Stimulated activated CD4-positive, alpha-beta T cell treated with anti-CD3 and anti-CD28 coated beads, TNF-alpha, amount 100 ng/mL, for 1 hour (primary cell): ENCODE measurements at places on chromosomes 16 and 17.

GRCh38 chr17:39028690-39029089 is 61.5 kb upstream of the FBXO47 start:
- DNase-seq: no peak

- no peak for DNase-seq
Observed at GRCh38 chr17:27091043-27091497, 202.8 kb upstream of the WSB1 start.

- no peak for DNase-seq
Observed at GRCh38 chr16:65779201-65779600, 587.3 kb upstream of the CDH5 start.

- no peak for DNase-seq
Observed at GRCh38 chr16:7548796-7549318, 216.2 kb downstream of the RBFOX1 start.

GRCh38 chr17:70168044-70168976 is 1.0 kb upstream of the KCNJ2 start:
- no peak for DNase-seq

DNA sequence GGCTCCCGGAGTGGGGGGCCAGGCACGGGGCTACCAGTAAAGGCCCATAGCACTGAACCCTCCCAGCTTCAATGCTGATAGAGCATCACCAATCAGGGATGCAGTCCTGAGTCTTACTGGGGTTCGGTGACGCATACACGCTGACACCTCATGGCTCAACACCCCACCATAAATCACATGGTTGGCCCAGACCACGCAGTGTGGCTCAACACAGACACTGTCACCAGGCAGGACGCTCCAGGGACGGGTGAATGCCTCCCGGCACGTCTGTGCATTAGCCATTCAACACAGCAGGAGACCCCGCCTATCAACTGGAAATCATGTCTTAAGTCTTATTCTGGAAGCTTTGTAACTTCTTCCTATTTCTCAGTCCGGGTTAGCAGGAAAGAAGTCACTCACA is 35.0 kb downstream of the NECAB2 start:
- no peak for DNase-seq

GRCh38 chr17:17685775-17686291 is 4.6 kb downstream of the RAI1 start:
- no peak for DNase-seq

- DNase-seq: no peak
Observed at GRCh38 chr17:3915581-3915994, 677 bp downstream of the P2RX1 start.

DNA sequence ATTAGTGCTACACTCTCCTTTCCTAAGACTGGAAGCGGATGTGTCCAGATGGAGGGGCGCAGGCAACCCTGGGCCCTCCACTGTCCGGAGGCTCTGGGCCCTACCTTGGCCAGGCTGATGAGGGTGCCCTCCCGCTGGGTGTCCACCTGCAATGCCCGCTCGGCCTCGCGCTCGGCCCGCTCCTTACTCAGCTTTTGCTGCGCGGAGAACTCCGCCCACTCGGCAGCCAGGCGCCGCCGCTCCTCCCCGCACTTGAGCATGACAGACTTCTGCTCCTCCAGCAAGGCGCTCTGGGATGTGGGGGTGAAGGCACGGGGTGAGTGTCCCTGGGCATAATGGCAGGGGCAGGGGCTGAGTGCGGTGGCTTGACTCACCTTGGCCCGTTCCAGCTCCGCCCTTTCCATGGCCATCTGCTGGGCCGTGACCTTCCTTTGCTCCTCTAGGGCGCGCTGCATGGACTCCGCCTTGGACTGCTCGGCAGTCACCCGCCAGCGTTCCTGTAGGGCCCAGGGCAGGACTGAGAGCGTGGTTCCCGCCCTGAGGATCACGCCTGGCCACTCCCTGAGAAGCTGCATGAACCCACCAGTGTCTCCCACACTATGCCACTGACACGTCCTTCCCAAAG is 10.1 kb upstream of the MRPL38 start:
- no peak for DNase-seq

DNA sequence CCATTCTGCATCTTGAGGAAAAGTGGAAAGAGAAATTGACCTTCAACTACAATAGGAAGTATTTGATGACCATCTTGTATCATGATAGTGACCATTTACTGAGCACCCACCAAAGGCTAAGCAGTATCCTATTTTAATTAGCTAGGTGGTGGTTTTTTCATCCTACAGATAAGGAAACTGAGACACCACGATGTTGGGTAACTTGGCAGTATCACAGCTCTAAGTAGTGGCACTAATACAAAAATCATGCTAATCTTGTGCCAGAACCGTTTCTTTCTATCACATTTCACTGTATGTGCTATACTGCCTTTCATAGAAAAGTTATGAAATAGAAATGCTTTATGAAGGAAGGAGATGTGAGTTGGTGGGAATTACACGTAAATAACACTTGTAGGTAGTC is 2.3 kb downstream of the EVI2B start:
- no peak for DNase-seq

DNA sequence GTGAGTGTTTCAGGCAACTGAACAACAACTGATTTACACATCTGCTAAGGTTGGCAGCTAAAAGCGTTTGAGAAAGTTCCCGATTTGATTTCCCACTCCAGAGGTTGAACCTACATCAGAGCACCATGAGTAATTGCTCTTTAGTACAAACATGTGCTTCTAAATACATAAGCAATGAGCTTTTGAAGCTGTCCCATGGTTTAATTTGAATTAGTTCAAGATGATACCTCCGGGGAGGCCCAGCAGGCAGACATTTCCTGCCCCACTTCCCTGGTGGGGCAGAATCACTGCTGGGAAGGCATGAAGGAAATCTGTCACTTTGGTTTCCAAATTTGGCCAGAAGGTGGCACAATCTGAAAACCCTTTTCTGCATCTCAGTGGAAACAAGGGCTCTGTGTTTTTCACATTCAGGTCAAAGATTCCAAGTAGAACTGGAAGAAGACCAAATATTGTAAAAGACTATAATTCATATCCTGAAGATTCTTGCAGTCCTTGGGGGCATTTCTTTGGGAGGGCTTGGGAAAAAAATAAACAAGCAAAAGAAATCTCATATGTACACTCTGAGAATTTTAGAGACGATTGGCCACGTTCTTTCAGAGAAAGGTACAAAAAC is 176.2 kb upstream of the FAM20A start:
- no peak for DNase-seq

DNA sequence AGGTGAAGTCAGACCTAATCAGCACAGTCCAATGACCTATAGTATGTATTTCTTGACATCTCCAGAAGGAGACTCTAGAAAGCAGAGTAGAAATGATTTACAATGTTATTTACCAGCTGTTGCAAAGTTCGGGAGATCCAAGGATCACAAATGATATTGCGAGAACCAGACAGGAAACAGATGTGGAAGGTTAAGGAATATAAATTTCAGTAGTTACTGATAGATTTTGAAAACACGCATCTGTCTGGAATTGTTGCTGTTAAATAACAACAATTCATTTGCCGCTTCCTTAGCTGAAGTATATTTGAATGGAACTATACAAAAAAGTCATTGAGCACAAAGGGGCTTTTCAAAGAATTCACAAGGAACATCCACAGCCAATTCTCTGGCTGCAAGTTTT is 72.0 kb downstream of the STXBP4 start:
- DNase-seq: no peak

- DNase-seq: no peak
Observed at GRCh38 chr16:84976644-84977400, 34.5 kb downstream of the ZDHHC7 start.

- no peak for DNase-seq
Observed at GRCh38 chr17:56742601-56743000, 91.1 kb downstream of the C17orf67 start.

DNA sequence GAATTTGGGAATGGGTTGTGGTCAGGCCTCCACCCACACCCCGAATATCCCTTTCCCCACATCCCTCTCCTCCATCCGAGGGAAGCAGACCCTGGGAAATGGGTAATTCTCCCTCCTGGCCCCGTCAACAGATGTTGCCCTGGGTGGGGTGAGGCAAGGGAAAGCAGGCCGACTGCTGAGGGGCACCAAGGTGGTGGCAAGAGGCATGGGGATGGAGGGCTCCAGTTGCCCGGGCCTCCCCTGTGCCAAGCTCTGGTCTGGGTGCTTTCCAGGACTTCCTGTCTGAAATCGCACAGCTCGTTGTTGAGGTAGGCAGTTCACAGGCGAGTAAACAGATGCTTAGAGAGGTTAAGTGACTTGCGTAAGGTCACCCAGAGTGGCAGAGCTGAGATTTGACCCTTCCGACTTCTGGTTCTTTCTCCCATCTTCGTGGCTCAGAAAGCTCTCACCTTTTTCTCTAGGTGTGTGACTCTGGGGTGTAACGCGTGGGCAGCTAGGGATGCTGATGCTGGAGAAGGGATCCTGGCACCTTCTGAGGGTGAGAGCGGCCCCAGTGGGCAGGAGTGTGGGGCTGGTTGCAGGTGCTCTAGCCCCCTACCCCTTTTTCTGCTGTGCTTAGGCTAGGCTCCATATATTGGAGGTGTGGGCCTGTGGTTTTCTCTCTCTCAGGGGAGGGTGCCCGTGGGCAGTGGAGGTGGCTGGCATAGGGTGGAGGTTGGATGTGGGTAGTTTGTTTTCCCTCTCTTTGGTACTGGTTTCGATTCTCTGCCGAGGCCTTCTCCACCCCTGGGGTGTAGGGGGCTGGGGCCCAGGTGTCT is 17.2 kb downstream of the RARA start:
- no peak for DNase-seq

- DNase-seq: no peak
Observed at GRCh38 chr16:88560714-88561484, 9.3 kb upstream of the ZC3H18 start.
